ENCODE measurements at places on chromosomes 5 and 9.

DNA sequence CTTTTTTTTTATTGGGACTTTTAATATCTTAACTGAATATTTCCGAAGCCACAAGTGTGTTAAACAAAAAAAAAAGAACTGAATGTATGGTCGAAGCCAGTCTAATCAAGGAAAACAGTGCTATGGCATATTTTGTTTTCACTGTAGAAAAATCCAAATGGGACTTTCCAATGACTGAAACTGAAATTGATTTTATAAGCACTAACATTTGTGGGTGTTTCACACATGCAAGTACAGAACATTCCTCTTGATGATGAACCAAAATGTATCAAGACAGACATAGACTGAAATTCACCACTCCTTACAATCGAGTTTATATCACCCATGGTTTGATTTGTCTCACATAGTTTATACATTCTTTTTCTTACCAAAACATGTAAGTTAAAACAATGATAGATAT, 1026.8 kb downstream of the CDH18 start:
- no peak for DNase-seq

GRCh38 chr9:114612272-114612923, 1.3 kb downstream of the TMEM268 start:
- no peak for DNase-seq

- DNase-seq: no peak
Measured at GRCh38 chr9:8362250-8362649, 562.7 kb upstream of the DMAC1 start.

GRCh38 chr5:126852841-126853271, 75.9 kb downstream of the LMNB1 start:
- DNase-seq: no peak

- no peak for DNase-seq
Measured at GRCh38 chr5:78062645-78063044, 231.9 kb downstream of the AP3B1 start.

GRCh38 chr5:91712718-91713117, 329.6 kb upstream of the ARRDC3 start:
- DNase-seq: no peak

DNA sequence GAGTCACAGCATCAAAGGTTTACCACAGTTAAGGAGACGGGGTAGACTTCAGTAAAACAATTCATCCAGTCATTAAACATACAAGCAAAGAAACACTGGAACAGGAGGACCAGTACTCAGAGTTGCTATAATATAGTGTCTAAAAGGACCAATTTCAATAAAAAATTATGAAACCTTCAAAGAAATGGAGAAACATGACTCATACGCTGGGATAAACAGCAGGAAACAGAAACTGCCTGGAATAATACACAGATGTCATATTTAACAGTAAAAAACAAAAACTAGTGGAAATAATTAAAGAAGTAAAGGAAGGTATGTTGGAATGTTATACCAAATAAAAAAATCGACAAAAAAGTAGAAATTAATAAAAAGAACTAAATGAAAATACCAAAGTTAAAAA, 1075.9 kb downstream of the NR2F1-AS1 start:
- DNase-seq: no peak

GRCh38 chr5:2688586-2688985, 62.9 kb downstream of the IRX2 start:
- DNase-seq: no peak

GRCh38 chr5:85604378-85604777, 1013.4 kb upstream of the COX7C start:
- DNase-seq: no peak

DNA sequence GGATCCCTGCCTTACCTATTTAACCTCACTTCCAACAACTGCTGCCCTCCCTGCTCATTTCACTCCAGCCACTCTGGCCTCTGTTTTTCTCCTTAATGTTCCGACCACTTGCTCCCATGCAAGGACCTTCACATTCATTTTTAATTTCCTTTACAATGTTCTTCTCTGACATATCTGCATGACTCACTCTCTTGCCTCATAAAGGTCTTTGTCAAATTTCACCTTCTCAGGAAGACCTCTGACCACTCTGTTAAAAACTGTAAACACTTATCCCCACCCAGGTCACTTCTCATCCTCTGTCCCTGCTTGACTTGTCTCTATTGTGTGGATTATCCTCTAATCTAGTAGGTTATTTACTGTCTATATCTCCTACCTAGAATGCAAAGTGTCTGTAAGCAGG, 751.2 kb downstream of the BRINP1 start:
- DNase-seq: no peak

Data from activated T-cell treated with anti-CD3 and anti-CD28 coated beads, Interleukin-2, amount 50 U/mL, for 4 hours (primary cell).